G401 (cell line): ENCODE measurements at places on chromosomes 12 and 14.

DNA sequence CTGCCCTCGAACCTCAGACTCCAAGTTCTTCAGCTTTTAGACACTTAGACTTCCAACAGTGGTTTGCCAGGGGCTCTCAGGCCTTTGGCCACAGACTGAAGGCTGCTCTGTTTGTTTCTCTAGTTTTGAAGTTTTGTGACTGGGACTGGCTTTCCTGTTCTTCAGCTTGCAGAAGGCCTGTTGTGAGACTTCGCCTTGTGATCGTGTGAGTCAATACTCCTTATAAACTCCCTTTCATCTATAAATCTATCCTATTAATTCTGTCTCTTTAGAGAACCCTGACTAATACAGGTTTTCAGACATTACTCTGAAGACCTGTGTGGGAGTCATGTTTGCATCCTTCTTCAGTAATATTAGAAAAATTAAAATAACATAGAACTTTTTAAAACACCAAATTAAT lies 289.1 kb downstream of the RMST start:
- DNase-seq: no peak

- DNase-seq: no peak
Observed at GRCh38 chr12:11853126-11853525, 203.7 kb downstream of the ETV6 start.

- DNase-seq: no peak
Observed at GRCh38 chr14:69845050-69845581, 34.1 kb upstream of the SMOC1 start.

GRCh38 chr14:79569072-79569471 lies 642.2 kb downstream of the DIO2 start:
- DNase-seq: no peak

- DNase-seq: no peak
Observed at GRCh38 chr12:126608607-126609175, 1543.5 kb downstream of the AACS start.

GRCh38 chr14:100659345-100660001 lies 67.2 kb upstream of the DLK1 start:
- no peak for DNase-seq

DNA sequence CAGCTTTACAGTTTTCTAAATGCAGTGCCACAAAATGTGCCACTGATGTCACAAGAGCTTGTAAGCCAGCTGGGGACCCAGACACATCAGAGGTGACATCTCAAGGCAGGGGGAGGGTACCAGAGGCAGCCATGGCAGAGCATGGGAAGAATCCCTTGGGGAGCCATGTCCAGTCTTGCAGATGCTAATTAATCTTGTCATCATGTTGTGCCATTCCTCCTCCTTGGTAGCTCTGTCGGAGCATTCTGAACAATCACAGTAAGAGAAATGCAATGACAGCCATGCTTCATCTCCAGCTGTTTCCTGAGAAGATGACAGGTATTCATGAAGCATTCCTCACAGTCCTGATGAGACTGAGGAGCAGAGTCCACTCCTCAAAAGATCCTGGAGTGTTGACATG lies 287.9 kb downstream of the RPAP3 start:
- DNase-seq: no peak

DNA sequence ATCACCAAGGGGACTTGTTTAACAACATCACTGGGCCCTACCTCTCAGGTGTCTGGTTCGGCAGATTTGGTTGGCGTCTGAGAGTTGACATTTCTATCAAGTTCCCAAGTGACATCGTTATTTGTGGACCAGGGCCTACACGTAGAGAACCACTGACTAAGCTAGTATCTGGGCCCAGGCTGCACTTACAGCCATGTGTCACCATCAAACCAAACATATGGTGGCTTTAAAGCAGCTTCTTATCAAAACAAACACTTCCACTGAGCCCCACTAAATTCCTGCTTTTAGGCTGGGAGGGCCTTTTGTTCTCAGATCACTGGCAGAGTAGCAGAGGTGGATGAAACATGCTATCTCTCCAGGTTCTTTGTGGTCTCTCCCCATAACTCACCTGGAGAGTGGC lies 220.5 kb downstream of the PELI2 start:
- no peak for DNase-seq

GRCh38 chr12:52003016-52003550 lies 3.7 kb upstream of the TAMALIN start:
- DNase-seq: no peak

DNA sequence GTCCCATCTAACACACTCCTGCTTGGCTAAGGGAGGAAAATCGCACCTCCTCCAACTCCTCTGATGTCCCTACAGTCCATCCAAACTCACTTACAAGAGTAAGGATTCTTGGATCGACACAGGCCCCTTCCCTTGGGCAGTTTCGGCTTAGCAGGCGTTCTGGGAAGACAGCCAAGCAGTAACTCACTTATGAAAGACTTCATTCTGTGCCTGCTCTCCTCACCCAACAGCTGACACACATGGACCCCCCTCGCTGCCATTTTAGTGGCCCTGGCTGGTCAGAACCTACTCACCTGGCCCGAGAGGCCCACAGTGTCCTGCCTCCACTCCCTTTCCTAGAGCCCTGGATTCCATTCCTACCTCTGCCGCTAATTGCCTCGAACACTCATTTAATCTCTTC lies 52.3 kb upstream of the BCL2L14 start:
- no peak for DNase-seq

DNA sequence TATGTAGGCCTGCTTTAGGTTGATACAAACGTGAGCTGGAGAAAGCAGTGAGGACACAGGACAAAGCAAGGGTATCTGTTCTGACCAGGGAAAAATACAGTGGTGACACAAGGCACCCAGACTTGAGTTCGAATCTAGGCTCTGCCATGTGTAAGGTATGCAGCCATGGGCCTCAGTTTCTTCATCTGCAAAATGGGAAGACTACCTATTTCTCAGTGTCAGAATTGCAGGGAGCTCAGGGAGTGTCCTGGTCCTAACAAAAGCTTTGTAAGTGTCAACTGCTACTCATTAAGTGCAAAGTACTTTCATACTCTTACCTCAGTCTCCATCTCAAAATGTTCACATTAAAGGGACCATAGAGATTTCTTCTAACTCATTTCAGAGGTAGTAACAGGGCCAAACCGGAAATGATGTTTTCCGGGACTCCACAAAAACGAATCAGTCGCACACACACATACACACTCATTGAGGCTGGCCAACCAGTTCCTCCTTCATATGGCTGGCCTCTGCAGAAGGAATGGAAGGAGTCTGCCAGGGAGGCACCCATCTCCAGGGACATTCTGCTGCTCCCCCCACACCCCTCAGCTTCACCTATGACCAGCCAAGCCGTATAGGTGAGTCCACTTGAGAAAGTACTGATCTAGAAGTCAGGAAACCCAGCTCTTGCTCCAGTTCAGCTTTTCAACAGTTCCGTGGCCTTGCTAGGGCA lies 7.8 kb downstream of the CTDSP2 start:
- no peak for DNase-seq

DNA sequence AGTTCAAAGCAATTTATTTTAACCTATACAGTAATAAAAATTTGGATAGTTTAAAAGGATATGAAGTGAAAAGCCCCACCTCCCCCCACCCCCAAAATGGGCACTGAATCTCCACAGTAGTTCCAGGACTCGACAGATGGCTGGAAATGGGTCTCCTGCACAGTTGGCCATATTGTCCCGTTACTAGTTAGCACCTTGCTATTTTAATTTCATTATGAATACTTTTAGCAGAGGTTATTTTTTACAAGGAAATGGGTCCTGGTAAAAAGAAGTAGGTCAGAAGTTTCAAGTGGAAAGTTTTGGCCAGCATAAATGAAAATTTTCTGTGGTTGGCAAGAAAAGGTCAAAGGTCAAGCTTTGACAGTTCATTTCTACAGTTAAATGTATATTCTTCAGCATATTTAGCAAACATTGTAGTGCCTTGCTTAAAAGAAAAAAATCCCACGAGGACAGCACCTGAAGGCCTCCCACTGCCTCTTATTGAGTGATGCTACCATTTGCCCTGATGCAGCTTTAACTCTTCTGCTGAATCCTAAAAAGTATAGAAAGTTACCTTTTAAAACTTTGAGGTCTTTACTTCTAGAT lies 28.3 kb downstream of the MTHFD1 start:
- DNase-seq: no peak

DNA sequence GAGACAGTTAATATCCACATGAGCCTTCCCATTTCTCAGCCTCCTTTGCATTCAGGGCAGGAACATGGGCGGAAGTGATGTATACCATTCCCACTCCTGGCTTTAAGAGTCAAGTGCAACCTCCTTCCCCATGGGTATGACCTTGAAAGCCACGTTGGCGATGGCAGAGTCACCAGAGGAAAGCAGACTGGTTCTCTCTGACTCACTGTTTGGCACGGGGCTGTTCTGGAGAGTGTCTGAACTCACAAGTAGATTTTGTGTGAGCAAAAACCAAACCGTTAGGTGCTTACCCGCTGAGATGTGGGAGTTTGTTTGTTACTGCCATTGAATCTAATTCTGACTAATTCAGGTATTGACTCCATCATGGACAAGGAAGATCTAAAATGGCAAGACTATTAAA lies 36.7 kb upstream of the PZP start:
- DNase-seq: no peak

GRCh38 chr12:26533211-26533610 lies 299.8 kb downstream of the ITPR2 start:
- DNase-seq: no peak

- peak; percentile 91 for DNase-seq
Observed at GRCh38 chr14:23483236-23483854, 13.8 kb downstream of the NGDN start.

DNA sequence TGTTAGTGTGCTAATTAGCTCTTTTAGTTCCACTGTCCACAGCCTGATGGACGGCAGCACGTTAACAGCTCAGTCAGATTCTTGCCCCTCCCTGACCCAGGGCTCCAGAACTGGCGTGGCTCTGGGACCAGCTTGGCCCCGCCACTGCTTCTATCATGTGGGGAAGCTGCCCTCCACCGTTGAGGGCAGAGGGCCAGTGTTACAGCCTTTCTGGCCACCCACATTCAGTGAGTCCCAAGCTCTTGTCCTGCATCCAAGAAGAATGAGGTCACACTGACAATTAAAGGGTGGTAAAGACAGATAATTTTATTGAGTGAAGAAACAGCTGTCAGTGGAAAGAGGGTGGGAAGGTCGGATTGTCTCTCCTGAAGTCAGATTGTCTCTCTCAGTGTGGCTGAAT lies 36.9 kb downstream of the BCL2L14 start:
- no peak for DNase-seq

DNA sequence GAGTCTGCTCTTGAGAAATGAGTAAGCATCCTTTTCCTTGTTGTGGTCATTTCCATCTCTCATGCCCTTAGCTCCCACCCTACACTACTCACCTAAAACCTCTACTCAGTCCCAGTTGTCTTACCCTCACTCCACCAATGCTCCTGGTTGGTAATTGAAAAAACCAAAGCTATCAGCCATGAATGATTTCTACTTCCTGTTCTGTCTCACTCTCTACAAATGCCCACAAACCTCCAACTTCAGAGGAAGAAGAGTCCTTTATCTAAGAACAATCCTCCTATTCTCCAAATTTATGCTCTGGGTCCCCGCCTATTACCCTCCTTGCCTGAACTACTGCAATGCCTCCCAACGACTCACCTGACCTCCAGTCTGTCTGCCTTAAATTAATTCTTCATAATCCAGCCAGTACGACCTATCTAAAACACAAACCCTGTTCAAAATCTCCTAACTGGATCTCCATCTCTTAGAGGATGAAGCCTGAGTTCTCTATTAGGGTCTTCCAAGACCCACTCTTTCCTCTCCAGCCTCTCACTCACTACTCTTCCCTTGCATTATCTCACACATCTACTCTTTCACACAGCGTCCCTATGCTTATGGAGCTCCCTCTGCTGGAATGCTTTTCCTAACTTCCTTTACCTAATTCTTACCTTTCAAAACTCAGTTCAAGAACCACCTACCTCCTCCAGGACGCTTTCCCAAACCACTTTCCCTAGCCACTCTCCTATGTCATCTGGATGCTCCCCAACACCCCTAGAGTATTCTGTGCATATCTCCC lies 2.2 kb downstream of the DHRS1 start:
- DNase-seq: peak; percentile 26

GRCh38 chr14:93308686-93309345 lies 24.0 kb downstream of the BTBD7 start:
- DNase-seq: no peak

- no peak for DNase-seq
Observed at GRCh38 chr14:70887207-70887681, 20.0 kb upstream of the PCNX1 start.

GRCh38 chr14:77026930-77027537 lies 1.5 kb downstream of the IRF2BPL start:
- peak; percentile 43 for DNase-seq

GRCh38 chr14:68507544-68508081 lies 285.3 kb downstream of the ZFP36L1 start:
- DNase-seq: no peak

GRCh38 chr14:81301371-81301770 lies 80.6 kb upstream of the GTF2A1 start:
- no peak for DNase-seq

GRCh38 chr14:74358176-74358829 lies 10.0 kb downstream of the VRTN start:
- no peak for DNase-seq

DNA sequence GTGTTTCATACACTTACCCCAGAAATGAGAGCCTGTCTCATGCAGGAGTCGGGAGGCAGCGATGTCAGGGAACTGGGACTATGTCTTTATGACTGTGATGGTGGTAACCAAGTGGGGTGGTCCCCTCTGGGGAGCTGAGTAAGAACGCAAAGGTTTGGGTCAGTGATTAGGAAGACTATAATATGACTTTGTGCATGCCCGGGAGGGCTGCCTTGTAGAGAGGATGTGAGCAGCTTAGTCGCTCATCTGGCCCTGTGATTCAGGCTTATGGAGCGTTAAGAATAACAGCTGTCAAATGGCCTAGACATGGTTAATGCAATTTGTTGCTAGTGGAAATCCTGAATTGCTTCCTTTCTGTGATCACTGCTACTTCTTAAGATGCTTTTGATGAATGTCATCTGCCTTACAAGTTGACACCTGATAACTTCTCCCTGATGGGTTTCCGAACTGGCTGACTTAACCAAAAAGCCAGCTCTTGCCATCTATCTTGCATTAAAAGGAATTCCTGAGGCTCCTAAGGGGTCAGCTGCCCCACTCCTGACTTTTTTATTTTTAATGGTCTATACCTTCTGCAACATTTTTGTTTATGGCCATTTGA lies 35.4 kb upstream of the AACS start:
- no peak for DNase-seq

GRCh38 chr12:1320021-1320420 lies 274.4 kb downstream of the FBXL14 start:
- DNase-seq: no peak
